Stimulated activated CD8-positive, alpha-beta memory T cell treated with anti-CD3 and anti-CD28 coated beads, Interleukin-15, amount 100 ng/mL, for 48 hours (primary cell): ENCODE measurements at places on chromosomes 12 and 14.

- DNase-seq, result no peak
Observed at GRCh38 chr12:127126260-127126628, 1140.7 kb upstream of the TMEM132C start.

- DNase-seq, result peak; percentile 14
Observed at GRCh38 chr14:71138448-71139293, 231.4 kb downstream of the PCNX1 start.

DNA sequence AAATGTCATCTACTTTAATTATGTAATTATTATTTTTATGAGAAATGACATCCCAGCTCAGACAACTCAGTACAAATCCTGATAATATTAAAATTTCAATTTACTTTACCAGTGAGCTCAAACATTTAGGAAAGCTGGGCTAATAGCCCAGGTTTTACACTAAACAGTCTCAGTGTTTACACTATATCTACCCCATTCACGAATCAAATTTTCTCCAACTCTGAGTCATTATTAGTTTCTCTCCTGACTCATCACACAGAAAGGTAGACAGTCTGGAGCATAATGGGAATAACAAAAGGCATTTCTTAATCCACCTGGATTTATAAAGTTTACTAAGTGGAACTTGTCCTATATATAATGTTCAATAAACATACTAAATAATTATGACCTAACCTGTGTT is 5.7 kb downstream of the PAWR start:
- DNase-seq, result no peak

DNA sequence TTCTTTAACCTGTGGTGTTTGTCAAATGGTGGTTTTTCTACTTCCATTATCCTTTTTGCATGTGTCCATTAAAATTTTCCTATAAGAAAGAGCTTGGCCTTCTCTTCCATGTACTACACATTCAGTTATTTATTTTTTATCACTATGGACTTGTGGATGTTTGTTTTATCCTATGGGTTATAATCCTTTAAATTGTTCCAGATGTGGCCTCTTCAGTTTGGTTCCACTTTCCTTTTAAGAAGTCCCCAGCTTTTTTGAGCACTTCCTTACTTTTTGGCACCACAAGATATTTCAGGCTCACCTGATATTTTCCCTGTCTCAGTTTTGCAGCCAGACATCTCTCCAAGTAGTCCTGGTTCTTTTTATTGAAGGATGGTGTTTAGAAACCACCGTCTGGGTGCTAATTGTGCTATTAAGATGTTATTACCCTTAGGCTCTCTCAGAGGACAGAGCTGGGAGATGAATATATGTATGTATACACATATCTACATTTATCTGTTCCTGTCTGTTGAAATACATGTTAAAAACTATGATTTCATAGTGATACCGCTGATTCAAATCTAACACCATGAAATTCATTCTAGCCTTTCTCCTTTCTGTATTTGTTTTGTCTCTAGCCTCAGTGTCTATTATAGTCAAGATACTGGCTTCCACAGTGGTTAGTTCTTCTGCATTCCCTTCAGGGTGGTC is 408.5 kb upstream of the RGS6 start:
- no peak for DNase-seq

- DNase-seq, result no peak
Observed at GRCh38 chr14:63573581-63573980, 30.4 kb upstream of the PPP2R5E start.

GRCh38 chr12:2960390-2960956 is 1.3 kb downstream of the TEAD4 start:
- DNase-seq, result no peak

GRCh38 chr14:70789361-70789760 is 20.0 kb downstream of the MAP3K9 start:
- DNase-seq, result no peak

DNA sequence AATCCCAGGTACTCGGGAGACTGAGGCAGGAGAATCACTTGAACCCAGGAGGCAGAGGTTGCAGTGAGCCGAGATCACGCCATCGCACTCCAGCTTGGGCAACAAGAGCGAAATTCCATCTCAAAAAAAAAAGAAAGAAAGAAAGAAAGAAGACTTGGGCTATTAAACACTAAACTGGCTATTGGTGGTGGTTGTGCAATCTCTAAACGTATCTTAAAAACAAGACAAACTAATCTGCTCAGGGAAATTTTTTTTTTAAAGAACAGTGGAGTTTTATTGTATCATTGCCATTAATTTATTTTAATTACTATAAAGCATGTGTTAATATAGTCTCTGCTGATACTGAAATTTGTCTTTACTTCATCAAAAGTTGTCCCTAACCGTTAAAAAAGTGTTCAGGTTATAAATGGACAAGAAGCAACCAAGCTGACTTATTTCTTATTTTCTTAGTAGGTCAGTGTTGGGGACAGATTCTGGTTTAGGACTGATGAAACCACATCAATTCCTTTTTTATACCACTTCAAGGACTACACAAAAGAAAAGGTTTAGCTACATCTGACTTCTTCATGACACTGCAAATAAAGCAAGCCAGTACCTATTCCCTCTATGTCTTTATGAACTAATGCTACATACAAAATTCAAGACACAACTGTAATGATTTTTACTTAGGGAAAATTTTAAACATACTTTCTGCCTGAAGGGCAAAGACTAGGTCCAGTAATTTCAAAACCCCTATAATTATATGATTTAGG is 68.7 kb upstream of the KRAS start:
- DNase-seq, result no peak

- no peak for DNase-seq
Observed at GRCh38 chr12:123390498-123391426, 6.8 kb downstream of the KMT5A start.

DNA sequence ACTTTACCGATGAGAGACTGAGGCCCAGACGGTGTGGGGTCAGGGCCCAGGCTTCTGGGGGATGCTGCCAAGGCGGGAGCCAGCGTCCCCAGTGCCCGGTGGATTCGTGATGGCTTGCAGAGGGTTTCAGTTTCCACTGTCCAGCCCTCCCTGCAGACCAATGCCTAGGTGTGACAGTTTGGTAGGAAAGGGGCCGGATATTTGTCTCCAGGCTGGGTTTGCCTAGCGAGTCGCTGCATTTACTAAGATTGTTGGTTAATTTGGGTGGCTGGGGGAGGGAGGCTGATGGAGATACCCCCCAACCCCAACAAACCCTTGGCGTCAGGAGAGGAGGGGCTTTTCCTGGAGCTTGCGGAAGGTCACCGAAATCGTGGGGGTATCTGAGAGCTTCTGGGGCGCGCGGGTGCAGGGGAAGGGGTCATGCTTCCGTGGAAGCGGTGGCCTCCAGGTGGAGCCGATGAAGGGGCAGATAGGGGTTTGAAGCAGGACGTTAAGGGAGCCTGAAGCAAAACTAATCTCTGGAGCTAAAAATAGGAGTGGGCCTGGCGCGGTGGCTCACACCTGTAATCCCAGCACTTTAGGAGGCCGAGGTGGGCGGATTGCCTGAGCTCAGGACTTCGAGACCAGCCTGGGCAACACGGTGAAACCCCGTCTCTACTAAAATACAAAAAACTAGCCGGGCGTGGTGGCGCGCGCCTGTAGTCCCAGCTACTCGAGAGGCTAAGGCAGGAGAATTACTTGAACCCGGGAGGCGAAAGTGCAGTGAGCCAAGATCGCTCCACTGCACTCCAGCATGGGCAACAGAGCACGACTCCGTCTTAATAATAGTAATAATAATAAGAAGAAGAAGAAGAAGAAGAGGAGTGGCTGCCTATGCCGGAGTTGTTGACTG is 1.1 kb upstream of the CDC42BPB start:
- no peak for DNase-seq

DNA sequence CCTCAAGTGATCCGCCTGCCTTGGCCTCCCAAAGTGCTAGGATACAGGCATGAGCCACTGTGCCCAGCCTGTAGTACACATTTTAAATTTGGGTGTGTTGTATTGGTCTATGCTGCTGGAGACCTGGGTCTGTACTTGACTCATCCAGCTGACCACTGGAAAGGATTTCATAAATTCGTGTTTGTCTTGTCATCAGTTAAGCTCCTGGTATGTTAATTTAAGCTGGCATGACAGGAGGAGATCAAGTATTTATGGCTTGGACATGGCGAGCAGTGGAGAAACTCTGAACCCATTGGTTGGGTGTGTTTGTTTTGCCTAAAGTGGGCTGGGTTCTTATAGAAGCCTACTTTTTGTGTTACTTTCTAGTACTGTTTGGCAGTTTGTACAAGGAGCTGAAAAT is 24.2 kb downstream of the YY1 start:
- DNase-seq, result no peak

DNA sequence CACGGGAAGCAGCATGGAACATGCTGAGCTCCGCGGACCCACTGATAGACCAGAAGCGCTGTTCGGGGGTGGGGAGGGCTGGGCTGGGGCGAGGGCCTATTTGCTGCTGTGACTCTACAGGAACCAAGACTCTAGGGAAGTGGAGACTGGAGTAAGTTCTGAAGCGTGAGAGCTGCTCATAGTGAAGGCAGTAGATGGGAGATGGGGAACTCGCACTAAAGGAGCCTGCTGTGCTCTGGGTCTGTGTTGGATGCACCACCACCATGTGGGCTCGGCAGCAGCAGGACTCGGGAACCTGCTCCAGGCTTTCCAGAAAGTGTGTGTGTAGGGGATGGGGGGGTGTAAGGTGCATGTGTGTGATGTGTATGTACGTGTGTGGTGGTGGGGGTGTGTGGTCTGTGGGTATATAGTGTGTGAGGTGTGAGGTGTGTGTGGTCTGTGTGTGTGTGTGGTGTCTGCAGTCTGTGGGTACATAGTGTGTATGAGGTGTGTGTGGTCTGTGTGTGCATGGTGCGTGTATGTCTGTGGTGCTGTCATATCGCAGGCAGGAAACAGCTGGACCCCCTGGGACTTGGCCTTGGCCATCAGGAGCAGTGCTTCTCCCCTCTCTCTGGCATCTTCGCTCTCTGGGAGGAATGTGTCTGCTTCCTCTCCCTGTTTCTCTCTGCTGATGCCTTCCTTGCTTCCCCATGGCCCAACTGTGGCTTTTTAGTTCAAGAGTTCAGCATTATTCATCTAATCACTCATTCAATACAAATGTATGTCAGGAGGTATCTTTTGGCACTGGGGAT is 378.9 kb downstream of the FUT8 start:
- DNase-seq, result no peak

GRCh38 chr12:98227162-98227561 is 288.2 kb upstream of the TMPO start:
- DNase-seq, result no peak

GRCh38 chr12:110344657-110345056 is 58.9 kb downstream of the ANAPC7 start:
- no peak for DNase-seq

DNA sequence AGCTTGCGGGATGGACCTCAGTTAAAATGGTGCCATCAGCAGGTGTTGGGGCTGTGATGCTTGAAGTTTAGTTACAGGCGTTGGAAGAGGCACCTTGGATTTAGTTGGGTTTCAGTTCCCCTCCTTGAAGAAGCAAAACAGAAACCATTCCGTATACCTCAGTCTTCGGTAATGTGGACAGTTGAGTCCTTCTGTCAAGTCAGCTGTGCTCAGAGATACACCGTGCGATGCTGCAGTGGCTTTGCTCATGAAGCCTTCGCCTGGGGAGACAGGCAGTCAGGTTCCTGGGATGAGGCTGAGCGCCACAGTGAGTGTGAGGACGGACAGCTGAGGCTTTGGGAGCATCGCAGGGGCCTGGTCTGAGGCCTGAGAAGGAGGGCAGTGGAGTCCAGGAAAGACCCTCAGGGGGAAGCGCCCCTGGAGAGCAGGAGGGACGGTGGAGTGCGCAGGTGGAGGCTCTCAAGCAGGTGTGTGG is 7.4 kb downstream of the RAN start:
- no peak for DNase-seq

GRCh38 chr12:29695800-29696199 is 87.9 kb downstream of the TMTC1 start:
- no peak for DNase-seq

GRCh38 chr12:69511469-69512267 is 41.5 kb downstream of the FRS2 start:
- DNase-seq, result no peak

DNA sequence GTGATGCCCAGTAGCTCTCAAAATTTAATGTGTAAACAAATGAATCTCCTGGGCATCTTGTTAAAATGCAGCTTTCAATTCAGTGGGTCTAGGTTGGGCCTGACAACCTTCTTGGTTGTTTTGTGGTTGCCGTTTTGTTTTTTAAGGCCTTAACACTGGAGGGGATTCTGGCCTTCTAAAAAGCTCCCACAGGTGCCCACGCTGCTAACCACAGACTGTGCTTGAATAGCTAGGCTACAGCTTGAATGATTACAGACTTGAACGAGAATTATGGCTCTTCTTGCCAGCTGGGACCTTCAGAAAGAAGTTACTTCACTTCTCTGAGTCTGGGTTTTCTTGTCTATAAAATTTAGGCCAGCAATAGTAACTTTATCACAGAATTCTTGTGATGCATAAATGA is 1.3 kb upstream of the FLVCR2 start:
- no peak for DNase-seq

GRCh38 chr12:130559806-130560205 is 156.3 kb downstream of the RIMBP2 start:
- DNase-seq, result no peak

DNA sequence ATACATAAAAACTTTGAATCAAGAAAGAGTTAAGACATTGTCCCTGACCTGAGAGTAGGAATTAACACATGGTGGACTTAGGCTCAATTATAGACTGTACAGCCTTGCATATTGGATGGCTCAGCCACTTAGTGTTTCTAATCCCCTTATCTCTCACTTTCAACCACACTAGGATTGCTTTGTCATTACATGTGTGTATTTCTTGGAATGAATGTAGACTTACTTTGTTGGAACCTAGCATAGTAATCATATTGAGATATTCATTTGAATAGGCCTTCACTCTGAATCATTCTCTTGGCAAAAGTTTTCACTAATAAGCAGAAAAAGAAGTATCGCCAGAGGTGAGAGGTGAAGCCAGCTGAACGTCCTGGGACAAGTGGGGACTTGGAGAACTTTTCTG is 1973.9 kb upstream of the FLRT2 start:
- no peak for DNase-seq

GRCh38 chr12:92079054-92079385 is 66.6 kb downstream of the BTG1 start:
- DNase-seq, result no peak

GRCh38 chr12:123099560-123100192 is 51.2 kb downstream of the PITPNM2 start:
- DNase-seq, result no peak
